ENCODE measurements at places on chromosomes 2 and 18.

- DNase-seq, result no peak
Measured at GRCh38 chr2:74691929-74692328, 37.9 kb downstream of the SEMA4F start.

- DNase-seq, result no peak
Measured at GRCh38 chr2:457792-458424, 170.0 kb upstream of the ALKAL2 start.

DNA sequence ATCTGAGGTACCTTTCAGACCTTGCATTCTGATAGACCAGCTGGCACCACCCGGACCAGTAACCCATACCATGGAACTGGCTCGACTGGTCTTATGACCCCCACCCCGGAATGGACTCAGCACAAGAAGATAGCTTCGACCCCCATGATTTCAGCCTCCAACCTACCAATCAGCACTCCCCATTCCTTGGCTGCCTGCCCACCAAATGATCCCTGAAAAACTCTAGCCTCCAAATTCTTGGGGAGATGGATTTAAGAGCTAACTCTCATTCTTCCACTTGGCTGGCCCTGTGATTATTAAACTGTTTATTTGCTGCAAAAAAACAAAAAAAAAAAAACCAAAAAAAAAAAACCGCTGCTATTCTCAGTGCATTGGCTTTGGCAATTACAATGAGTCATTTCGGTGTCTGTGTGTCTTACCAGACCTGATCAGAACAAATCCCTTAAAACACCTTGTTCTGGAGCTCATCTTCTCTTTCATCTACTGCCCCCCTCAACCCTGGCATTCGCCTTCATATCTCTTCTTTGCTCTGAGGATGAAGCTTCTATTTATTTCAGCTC is 60.1 kb upstream of the KIF5C start:
- no peak for DNase-seq

GRCh38 chr2:205738117-205738968 is 56.0 kb downstream of the NRP2 start:
- no peak for DNase-seq

GRCh38 chr2:6564326-6564725 is 301.4 kb downstream of the CMPK2 start:
- DNase-seq, result no peak

DNA sequence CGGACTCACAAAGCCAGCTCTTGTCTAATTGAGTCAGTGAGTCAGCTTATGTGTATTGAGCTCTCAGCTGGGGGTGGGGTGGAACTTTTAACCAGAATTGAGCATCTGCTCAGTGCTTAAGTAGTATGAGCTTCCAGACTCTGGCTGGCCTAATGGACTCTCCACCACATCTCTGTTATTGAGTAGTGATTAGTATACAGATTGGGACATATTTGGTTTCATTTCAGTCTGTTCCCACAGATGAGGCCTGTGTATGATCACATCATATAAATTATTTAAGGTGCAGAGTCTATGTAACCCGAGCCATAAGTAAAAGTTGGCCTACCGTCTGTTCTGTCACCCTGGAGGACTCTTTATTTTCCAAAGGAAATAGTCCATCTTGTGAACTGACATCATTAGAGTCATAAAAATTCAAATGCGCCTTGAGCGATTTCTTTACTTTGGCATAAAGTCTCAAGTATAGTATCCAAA is 152.1 kb downstream of the THSD7B start:
- DNase-seq, result no peak

GRCh38 chr2:60333264-60333663 is 220.2 kb downstream of the BCL11A start:
- DNase-seq, result no peak
